ENCODE measurements at places on chromosomes 3 and 15.

DNA sequence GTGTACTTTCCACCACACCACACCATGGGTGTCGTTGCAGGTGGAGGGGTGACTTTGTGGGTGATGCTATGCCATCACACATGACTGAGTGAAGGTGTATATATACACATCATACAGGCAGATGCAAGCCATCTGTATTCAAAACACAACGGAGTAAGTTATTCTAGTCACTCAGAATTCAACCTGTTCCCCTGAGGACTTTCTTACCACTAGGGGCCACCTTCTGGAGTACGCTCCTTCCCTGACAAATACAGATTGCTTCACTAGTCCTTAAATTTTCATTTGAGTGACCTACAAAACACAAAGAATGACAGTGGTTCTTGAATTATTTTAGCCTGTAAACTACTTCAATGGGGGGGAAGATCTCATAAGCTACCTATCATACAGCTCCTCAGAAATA, 52.8 kb upstream of the NTRK3 start:
- no peak for DNase-seq

DNA sequence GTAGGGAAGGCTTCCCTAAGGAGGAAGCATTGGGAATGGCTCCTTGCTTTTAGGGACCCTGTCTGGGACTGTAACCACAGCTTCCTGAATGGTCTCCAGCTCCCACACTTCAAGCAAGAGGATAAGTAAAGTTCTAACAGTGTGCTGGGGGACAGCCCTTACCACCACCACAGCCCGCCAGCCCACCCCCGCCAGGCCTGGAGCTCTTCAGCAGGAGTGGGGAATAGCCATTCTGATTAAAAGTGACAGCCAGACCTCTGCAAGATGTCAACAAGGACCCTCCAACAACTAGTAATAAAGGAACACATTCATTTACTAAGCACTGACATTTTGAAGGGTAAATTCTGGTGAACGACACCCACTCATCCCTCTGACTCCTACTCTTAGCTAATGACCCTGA, 49.4 kb downstream of the CPN2 start:
- no peak for DNase-seq

DNA sequence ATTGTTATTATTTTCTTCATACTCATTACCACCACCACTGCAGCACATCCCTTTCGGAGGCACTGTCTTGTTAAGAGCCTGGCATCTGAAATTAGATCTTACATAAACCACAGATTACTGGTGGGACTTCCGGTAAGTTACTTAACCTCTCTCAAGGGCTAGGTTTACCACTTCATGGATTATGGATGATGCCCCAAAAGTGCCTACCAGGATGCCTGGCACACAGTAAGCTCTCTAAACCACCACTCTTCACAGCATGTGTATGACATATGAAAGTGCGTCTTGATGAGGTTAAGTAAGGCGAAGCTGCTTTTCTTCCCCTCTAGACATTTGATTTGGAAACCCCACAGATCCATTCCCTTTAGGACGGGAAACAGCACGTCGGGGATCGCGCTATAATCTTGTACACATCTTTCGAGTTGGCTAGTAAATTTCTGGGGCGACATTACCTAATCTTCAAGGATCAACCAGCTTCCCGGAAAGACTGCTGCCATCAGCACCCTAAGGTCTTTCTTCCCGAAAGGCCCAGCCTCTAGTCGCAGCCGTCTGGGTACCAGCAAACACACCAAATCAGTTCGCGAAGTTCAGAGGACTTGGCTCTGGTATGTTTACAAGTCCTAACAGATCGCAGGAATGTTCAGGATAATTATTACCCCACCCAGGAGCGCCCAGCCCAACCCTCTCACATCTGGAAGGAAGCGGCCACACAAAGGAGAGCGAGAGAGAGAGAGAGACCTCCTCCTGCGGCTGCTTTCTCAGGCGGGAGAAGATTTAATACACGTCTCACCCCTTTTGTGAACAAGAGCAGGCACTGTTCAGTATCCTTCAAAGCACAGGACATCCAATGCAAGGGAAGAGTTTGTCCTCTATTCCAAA, 155.1 kb upstream of the FRMD4B start:
- no peak for DNase-seq

DNA sequence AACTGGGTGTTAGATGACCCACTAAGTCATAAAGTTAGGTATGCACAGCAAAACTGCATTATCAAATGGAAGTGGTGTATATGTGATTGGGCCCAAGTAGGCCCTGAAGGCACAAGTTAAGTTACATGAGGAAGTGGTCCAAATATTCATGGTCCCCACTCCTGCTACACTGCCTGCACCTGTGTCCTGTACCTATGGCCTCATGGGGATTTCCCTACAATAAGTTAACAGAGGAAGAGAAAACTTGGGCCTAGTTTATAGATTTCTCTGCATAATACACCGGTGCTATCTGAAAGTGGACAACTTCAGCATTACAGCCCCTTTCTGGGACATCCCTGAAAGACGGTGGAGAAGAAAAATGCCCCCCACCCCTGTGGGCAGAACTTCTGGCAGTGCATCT, 41.5 kb downstream of the STRIT1 start:
- DNase-seq = no peak

GRCh38 chr3:10758304-10759037, 57.6 kb upstream of the SLC6A11 start:
- no peak for DNase-seq

- DNase-seq = no peak
Measured at GRCh38 chr15:68821841-68822381, 1.2 kb upstream of the ANP32A start.

- DNase-seq = no peak
Measured at GRCh38 chr15:36478561-36478960, 100.9 kb upstream of the CDIN1 start.

DNA sequence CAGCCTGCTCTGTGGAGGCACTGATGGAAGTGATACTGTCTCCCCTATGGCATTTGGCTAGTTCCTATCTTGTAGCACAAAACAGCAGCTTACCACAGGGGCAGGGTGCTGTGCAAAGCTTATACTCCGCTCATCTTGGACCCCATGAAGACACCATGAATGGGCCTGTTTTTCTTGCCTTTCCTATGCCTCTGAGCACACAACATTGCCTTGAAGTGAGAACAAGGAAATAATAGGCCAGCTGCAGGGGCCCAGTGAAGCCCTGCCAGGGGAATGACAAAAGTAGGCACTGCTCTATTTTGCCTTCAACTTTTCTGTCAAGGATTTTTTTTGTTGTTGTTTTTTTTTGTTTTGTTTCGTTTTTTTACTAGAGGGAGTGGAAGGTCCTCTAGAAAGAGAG, 110.3 kb downstream of the PDE8A start:
- DNase-seq = no peak

GRCh38 chr3:192851821-192852372, 65.8 kb downstream of the MB21D2 start:
- no peak for DNase-seq
